ENCODE measurements at places on chromosomes 11 and 22.

DNA sequence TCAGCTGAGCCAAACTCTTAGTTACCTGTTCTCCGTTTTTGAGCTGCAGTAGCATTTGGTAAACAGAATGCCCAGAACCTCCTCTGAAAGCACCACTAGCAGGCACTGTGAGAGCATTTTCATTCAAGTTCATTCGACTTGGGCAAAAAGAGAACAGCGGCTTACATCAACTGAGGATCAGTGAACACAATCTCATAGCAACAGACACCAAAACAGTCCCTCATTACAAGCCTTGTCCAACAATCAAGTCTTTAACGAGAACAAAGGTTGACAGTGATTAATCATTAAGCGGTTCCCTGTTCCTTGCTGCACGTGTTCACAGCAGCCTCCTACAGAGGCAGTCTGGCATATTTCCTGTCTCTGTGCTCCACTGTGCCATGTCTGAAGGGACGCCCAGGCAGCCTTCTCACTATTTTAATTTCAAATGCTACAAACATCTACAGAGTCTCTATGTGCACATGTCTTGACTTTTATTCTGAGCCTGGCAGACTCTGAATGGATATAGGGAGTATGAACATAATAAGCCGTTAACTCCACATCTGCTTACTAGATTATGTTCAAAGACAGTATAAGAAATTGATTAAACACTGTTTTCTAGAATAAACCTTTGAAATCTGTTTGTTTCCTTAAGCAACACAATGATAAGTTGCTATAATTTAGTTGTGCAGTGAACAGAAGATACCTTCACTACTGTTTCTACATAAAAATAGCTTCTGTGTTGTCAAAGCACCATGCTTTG lies 88.3 kb upstream of the MTMR2 start:
- DNase-seq: peak; percentile 8

DNA sequence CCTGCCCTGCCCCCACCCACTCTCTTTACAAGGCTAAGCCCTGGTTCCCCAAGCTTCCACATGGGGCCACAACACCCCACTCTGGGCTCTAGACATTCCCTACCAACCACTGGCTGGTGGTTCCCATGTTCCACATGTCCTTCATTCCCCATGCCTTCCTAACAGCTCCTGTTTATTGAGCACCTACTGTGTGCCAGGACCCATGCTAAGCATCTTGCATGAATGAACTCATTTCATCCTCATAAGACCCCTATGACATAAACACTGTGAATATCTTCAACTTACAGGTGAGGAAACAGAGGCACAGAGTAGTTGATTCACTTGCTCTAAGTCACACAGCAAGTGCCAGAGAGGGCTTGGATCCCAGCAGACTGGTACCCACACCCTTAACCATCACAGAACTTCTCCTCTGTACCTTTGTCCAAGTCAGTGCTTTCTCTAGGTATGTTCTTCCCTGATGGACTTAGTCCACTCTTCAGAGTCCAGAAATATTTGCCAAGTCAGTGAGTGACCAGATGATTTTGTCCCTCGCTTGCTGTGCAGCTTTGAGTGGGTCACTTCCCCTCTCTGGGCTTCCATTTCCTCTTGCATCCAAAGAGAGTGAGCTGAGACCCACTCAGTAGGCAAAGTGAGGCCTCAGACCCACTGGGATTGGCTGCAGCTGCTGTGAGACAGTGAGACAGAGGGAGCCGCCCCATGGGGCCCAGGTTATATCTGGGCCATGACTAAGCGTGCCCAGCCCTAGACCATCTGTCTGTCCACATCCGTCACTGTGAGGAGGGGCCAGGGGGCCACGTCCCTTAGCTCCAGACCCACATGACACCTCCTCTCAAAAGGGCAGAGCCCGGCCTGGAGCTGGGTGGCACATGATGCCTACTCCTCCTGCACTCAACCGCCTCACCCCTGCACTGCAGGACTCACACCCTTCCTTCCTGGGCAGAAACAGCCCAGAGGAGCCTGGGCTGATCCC lies 132.4 kb downstream of the MN1 start:
- DNase-seq: peak; percentile 70

DNA sequence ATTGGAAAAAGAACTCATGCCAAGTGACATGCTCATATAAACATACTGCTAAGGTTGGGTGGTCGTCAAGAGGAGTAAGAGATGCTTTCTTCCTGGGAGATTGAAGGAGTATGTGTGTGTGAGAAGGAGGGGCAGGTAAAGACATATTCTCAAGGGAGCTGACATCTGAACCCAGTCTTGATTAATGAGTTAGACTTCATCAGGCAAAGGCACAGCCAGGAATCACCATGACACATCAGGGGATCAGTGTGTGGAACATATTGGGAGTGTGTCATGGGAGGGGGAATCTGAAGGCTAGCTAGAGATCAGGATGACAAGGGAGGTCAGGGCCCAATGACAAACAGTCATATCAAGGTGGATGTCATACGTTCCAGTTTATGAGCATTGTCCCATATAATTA lies 14.9 kb downstream of the CNTF start:
- no peak for DNase-seq

- DNase-seq: no peak
These were observed 128.9 kb downstream of the CTNND1 start for GRCh38 chr11:57890521-57890920.

DNA sequence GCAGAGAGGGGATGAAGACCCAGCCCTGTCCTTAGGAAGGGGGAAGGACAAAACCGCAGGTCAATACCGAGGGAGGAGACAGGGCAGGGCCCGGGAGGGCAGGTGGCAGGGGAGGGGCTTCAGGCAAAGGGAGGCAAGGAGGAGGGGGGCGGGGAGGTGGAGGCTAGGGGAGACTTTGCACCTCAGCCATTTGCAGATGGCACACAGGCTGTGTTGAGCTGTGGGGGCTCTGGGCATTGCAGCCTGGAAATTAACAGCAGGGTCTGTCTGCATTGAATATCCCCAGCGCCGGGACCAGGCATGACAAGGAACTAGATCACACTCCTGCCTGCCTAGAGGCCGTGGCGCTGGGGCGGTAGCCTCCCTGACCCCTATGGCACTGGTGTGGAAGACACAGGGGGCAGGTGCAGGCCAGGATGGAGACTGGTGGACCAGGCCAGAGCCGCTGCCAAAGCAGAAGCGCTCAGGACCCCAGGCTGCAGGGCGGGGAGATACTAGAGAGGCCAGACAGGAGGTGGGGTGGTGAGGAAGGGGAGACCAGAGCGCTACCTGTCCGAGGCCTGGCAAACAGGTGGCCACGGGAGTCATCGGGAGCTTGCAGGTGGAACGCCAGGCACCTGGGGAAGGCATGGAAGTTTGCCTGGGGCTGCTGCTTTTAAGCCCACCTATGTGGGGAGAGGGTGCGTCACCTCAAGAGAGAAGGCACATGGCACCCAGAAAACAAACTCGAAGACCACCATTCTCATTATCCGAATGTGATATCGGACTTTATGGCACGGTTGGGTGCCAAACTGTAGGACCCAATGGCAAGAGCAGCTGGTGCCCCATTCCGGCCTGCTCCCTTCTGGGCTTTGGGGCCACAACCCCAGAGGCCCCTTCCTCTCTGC lies 11.5 kb downstream of the CBX6 start:
- no peak for DNase-seq

DNA sequence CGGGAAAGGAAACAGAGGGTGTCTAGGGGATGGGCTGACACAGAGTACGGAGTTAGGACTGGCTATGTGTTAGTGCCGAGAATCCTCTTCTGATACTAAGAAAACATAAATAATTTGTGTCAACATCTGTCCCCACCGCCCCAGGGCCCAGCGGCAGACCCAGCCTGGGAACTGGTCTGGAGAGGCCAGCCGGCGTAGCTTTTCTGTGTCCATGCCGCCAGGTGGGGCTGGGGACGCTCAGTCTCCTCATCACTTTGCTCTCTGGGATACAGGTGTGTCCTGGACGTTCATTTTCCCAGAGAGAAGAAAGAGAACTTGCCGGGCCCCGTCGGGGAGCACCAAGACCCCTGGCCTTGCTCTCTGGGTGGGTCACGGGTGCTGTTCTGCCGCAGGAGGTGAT lies 54.7 kb downstream of the WNT7B start:
- DNase-seq: no peak

GRCh38 chr11:13669544-13670488 lies 1.3 kb downstream of the FAR1 start:
- no peak for DNase-seq

GRCh38 chr11:125188021-125188420 lies 23.5 kb downstream of the PKNOX2 start:
- peak; percentile 5 for DNase-seq

DNA sequence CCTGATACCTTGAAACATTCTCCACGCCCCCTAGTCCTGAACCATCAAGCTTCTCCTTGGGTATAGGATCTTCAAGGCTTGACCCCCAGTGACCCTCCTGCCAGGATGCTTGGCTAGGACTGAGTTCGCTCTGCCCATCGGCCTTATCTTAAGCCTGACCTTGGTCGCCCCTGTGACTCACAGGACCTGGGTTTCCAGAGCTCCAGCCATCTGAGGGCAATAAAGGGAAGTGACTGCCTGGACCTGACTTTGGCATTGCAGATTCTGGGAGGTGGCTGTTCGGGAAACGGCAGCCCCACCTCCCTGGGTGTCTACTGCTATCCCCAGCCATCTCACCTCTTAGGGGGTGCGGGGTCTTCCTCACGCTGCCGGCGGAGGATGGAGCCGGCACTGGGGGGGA lies 15.4 kb downstream of the CARD10 start:
- DNase-seq: no peak

DNA sequence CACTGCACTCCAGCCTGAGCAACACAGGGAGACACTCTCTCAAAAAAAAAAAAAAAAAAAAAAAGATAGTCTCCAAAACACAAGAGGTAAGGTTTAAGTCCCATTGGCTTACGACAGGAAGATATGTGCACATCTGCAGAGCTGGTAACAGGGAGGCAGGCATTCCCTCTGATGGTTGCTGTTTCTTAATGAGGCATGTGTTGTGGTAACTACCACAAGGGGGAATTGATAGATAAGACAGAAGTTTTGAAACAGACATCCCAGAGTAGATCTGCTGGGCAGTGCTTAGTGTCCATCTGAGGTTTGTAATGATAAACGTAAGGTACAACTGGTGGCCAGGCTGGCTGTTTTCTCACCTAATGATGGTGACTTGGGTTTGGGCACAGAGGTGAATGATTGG lies 4.7 kb downstream of the EIF1AD start:
- DNase-seq: no peak

- DNase-seq: no peak
These were observed 10.0 kb upstream of the SCGB1D1 start for GRCh38 chr11:62179995-62180394.

GRCh38 chr22:47218671-47219070 lies 456.2 kb downstream of the TBC1D22A start:
- DNase-seq: no peak

Measured in RWPE1 (cell line).